Stromal cell of bone marrow (primary cell): ENCODE measurements at places on chromosomes 7 and 10.

- no peak for DNase-seq
Measured at GRCh38 chr7:120898715-120899499, 41.0 kb upstream of the TSPAN12 start.

GRCh38 chr10:106011250-106011649 lies 1153.3 kb downstream of the SORCS1 start:
- DNase-seq: no peak

DNA sequence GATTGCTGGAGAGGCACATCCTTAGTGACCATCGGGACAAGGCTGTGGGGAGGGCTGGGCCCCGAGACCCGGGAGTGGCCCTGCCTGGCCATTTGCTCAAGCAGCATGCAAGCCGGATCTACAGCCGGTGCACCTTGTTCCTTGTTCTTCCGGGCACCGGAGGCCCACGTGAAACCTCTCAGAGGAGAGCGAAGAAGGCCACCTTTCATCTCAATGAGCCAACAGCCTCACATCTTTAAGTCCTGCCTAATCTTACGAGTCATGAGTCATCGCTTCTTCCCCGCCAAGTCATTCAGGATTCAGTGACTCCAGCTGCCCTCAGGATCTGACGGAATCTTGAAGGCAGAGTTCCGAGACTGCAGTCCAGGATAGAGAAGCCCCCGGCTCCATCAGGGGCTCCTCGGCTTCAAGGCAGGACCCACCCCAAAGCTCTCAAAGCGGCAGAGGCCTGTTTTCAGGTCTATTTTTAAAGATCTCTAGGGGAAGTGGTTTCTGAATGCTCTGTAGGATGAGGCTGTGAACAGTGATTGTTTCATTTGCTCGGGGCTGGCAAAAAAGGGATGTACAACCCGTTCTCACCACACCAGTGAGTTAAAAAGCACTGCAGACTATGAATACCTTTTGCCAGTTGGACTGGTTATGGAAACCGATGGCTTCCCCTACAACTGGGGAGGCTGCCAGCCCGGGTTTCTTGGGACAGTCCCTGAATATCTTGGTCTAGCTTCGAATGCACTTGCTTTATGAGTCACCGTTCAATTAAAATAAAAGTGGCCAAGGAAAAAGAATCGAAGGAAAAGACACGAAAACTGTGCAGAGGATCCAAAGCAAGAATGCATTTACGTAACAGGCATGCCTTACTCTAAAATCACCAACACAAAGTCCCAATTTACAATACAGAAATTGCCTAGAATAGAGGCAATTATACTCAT lies 57.2 kb upstream of the ECHDC3 start:
- DNase-seq: peak; percentile 78

DNA sequence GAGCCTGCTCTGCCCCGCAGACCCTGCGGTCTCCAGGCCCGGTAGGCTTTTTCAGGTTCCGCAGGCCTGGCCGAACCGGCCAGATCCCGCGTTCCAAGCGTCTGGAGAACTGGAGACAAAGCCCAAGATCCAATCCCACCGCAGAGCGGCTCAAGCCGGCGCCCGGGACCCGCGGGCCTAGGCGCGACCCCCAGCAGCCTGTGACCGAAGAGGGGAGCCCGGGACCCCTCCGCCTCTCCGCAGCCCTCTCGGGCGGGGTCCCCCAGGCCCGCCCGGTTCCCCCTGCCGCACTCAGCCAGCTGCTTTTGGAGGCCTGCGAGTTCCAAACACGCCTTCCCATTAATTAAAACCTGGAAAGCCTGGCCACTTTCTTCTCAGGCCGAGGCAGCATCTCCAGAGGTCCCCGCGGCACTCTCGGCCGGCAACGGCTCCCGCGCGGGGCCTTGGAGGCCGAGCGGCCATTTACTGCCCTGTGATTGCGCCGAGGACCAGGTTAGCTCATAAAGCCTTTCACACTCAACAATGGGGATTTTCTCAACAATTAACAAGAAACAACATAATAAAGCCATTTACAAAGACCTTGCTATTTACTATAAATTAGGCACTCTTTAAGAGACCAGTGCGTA lies 16.7 kb downstream of the SKIDA1 start:
- no peak for DNase-seq

- no peak for DNase-seq
Measured at GRCh38 chr7:156049366-156049765, 237.1 kb upstream of the SHH start.

DNA sequence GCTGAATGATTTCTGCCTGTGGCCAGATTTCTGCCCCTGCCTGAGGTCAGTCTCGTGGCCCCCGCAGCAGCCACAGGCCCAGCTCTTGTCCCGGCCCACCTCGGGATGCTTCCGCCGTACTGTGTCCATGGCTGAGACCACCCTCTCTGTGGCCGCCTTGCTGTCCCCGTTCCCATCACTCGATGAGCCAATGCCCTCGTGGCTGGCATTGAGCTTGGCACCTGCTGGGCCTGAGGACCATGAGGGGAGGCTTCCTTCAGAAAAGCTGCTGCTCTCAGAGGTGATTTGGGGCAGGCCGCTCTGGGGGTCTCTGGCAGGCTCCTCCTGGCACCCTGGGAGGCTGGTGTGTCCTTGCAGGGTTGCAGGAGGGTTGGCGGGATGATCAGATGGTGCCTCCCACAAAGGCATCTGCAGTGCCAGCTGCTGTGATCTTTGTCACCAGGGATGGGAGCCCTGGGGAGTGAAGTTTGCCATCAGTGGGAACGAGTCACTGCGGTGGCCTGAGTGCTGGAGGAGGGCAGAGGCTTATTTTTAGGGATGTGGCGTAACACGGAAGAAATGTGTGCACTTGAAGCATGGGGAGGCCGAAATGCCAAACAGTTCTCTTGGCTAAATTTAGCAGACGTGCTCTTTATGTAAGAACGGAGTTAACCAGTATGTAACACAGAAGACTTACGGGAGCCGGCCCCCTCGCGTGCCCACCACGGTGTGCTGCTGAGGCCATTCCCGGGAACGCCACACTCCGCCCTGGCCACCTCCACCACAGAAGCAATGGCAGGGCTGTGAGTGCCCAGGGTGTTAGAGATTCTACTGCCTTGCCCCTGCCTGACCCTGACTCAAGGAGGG lies 47.7 kb downstream of the VIPR2 start:
- no peak for DNase-seq

DNA sequence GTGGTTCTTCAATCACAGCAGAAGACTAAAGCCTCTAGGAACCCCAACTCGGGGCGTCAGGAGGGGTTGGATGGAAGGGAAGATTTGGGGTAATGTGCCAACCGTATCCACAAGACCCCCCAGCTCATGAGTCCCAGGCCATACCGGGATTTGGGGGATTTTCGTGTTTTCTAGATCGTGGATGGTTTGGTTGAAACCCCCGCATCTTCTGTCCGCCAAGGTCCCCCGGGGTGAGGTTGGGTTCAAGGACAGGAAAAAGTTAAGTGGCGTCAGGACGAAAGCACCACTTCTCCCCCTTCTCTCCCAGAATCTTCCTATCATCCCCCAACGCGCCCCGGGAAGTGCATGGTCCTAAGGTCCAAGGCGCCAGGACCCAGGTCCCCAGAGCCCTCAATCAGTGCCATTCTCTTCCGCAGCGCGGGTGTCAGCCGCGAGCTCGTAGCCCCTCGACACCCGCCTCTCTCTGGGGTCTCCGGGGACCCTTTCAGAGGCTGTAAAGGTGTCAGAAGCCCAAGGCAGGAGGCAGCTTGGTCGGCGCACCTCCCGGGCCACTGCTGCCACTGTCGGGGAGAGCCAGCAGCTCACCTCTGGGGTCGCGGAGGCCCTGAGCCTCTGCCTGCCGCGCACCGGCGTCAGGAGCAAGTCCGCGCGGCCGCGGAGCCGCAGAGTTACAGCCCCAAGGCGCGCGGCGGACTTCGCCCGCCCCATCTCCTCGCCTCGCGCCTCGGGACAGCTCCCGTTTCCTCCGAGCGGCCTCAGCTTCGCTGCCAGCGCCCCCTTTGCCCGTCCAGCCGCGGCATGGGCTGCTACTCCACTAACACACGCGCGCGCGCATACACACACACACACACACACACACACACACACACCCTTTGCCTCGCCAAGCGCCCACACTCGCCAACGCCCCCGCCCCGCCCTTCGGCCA lies 1.5 kb downstream of the MKX start:
- no peak for DNase-seq

- no peak for DNase-seq
Measured at GRCh38 chr7:20411372-20411771, 80.7 kb downstream of the ITGB8 start.

GRCh38 chr10:131207176-131207575 lies 104.3 kb downstream of the TCERG1L start:
- DNase-seq: no peak

DNA sequence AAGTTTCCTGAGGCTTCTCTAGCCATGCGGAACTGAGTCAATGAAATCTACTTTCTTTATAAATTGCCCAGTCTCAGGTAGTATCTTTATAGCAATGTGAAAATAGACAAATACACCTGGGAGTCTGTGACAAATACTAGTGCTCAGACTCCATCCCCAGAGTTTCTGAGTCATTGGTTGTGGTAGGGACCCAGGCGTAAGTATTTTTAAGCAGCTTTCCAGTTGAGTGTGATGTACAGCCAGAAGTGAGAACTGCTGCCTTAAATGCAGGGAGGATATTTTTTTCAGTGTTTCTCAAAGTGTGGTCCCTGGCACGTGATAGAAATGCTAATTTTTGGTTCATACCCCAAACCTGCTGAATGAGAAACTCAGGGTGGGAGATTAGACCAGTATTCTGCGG lies 121.7 kb downstream of the SORCS3 start:
- DNase-seq: no peak

GRCh38 chr7:1693991-1694524 lies 24.0 kb downstream of the ELFN1 start:
- DNase-seq: peak; percentile 3

GRCh38 chr7:99242682-99243081 lies 30.0 kb upstream of the MYH16 start:
- DNase-seq: no peak

GRCh38 chr7:31249671-31250070 lies 90.9 kb downstream of the NEUROD6 start:
- no peak for DNase-seq

DNA sequence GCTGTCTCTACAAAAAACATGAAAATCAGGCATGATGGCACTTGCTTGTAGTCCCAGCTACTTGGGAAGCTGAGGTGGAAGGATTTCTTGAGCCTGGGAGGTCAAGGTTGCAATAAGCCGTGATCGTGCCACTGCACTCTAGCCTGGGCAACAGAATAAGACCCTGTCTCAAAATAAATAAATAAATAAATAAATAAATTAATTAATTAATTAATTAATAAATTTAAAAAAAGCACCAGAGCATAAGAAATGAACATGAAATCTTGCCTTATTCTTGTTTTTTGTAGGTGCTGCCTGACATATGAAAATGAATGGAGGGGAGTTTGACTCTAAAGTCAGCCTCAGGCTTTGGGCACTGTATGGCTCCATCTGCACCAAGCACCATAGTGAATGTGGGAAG lies 69.9 kb downstream of the GATA3 start:
- no peak for DNase-seq

DNA sequence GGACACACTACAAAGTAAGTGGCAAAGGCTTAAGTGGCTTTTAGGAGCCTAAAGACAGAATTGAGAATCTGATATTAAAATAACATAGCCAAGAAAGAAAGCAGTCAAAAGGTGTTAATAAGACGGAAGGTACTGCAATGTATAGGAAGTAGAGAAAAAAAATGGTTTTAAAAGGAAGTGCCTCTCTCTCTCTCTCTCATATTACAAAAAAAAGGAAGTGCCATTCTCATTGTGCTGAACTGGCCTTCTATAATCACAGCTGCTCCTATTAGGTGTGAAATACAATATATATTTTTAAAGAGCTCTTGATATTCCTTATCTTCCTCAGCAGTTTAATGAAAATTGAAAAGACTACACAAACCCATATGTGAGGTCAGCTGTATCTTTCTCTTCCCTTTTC lies 199.4 kb upstream of the NPVF start:
- DNase-seq: no peak

DNA sequence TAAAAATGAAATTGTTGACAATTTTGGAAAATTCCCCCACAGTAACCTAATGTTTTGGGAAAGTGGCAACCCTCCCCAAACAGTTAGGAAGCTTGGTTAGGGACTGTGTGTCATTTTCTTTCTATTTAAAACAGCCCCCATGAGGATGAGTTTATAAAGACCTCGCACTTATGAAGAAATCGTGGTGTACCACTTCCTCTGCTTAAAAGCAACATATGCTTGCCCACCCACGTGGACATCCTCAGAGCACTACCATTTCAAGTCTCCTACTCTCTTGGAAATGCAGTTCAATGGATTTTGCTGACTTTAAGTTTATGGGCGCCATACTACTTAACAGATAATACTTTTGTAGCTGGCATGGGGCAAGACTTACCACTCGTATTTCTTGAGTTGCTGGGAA lies 223.8 kb downstream of the DYNC1I1 start:
- no peak for DNase-seq

GRCh38 chr7:14013898-14014297 lies 24.4 kb upstream of the ETV1 start:
- no peak for DNase-seq

DNA sequence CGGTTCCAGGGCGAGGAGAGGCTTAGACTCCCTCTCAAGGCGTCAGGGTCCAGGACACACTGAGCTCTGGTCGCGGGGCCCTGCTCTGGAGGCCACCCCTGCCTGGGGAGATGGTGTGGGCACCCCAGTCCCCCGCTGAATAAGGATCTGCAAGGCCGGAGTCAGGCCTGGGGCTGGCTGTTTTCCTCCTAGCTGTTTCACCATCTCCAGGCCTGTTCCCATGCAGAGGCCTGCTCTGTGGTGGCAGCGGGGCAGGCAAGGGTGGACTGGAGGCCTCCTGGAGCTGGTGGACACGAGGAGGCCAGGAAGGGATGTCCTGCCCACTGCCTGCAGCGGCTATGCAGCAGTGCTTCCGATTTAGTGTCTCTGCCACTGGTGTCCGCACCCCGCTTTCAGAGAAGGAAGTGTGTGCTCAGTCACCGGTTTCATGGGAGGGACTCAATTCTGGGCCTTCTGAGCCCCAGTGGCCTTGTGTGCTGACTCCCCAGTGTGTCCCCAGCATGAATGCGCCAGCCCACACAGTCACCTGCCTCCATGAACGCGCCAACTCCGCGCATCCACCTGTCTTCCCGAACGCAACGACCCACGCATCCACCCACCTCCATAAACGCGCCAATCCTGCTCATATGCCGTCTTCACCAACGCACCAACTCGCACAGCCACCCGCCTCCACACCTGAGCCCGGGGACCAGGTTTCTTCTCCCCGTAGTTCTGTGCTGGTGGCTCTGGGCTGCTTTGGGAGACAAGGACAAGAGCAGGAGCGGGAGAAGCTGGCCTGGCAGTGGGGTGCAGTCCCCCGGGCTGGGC lies 14.5 kb upstream of the GPR146 start:
- no peak for DNase-seq

DNA sequence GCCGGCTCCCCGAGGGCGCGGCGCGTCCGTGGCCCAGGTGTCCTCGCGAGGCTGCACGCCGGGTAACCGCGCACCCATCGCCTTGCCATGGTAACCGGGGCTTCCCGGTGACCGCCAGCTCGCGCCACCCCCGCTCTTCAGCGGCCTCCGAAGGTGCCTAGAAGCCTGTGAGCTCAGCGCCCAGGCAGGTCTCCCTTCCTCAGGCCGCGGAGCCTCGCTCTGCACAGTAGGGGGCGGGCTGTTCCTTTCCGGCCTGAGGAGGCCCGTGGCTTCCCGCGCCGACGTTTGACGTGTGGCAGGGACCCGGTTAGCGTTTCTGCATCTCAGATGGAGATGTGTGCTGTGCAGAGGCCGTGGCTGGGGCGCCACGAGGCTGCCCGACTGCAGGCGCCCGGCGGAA lies 117.1 kb downstream of the DYNC2I1 start:
- no peak for DNase-seq
